ENCODE measurements at places on chromosomes 3 and 15.

DNA sequence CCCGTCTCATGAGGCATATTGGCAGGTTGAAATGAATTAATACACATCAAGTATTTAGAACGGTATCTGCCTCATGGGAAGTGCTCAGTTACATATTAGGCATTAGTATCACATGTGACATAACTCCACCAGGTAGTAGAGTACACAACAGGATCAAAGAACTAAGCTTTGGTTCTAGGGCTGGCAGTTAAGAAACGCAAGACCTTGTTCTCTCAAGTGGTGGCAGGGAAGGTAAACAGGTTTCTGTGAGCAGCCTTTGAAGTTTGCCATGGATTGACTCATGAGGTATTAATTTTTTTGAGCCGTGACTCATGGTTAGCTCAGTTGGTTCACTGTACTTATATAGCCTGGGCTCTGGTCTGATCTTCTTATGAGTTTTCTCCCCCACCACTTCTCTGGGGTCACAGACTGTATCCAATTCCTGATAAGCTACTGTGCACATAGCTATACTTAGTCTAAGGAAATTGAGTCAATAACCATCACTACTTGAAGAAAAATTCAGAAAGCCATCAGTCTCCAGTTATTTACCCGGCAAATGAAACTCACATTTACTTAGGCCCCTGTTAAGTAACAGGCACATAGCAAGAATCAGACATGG, 155.6 kb upstream of the STT3B start:
- no peak for DNase-seq

DNA sequence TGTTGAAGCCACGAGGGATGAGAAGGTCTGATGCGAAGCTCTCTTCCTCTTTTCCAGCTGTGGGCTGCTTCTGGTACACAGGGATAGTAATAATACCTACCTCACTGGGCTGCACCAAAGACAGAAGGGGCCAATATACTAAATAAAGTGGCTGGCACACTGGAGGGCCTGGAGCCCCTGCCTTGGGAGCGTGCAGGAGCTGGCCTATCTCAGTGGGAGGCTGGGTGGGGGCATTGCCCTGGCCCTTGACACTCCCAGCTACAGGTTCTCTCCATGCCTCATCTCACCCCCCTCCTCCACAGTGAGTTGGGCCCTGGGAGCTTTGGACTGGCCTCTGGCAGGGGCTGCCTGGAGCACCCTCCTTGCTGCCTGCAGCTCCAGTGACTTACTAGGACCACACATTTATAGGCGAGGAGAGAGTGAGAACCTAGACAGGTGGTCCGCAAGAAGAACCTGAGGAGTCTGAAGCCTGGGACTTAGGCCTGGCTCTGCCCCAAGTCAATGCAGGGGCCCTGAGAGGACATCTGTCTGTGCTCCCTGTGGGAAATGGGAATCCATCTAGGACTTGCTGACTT, 1.6 kb downstream of the NOX5 start:
- DNase-seq = no peak

DNA sequence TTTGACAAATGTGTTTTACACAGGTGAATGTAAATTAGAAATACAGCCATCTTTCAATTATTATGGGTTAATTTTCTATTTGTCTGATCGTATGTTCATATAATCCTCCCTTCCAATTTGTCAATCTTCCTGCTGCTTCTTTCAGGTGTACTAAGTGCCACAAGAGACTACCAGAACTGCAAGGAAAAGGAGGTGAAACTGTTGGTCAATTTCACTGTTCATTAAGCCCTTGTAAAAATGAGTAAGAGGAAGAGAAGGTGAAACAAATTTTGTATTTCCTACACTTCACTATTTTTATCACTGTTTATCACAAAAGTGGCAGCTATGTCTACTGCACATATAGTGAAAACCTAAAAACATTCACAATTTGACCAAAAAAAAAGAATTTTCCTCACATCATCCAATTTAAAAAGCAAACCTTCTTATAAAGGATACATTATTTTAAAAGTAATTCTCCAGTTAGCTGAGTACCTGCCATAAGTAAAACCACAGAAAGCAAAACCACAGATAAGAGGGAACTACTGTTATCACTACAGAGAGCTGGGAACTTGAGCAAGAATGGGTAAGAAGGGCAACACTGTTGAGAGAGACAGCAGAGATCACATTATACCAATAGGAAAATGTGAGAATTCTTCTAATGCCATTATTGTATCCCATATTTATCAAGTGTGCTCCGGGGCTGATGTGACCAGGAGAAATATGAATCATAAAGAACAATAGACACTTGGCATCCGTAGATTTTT, 163.0 kb downstream of the TBC1D5 start:
- DNase-seq = no peak

- DNase-seq = no peak
These were observed 45.5 kb downstream of the PPM1L start for GRCh38 chr3:160801386-160802118.

DNA sequence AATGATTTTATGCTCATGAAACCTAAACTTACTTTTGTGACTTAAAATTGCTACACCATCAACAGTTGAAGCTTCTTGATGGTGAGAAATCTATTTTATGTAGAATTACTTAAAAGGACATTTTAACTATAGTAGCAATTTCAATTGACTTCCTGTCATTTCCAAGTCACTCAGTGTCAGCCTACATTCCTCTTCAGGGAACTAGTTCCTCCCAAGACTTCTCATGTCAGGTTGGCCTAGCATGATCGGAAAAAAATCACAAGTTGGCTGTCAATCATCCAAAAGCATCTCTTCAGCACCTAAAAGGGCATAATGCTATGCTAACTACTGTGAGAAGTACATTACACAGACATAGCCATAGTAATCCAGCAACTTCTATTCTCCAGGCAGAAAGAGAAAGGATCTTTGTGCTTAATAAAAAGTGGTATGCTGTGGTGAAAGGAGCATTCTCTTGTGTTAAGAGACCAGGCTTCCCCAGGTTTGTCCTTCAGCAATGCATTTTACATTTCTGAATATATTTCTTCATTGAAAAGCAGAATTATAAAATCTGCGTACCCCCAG, 893.7 kb downstream of the AGBL1 start:
- DNase-seq = no peak

- no peak for DNase-seq
These were observed 19.8 kb upstream of the ACOX2 start for GRCh38 chr3:58556761-58557221.

DNA sequence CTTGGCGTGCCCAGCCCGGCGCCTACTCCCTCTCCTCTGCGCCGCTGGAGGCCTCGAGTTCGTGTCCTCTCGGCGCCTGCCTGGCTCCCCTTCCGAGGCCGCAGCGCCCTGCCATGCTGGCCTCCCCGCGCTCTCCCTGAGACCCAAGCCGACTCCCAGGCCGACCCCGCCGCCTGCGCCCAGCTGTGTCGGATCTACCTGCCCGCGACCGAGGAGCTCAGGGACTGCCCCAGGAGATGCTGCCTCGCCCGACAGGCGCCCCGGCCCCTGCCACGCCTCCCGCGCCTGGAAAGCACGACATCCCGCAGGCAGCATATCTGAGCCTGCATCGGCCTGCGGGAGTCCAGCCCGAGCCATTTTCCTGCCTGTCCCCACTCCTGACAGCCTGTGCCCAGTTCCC, 16.1 kb downstream of the PAQR9 start:
- no peak for DNase-seq

GRCh38 chr15:32908135-32908801, 190.5 kb downstream of the GREM1 start:
- DNase-seq = no peak
